ENCODE measurements at places on chromosomes 11 and 22.

DNA sequence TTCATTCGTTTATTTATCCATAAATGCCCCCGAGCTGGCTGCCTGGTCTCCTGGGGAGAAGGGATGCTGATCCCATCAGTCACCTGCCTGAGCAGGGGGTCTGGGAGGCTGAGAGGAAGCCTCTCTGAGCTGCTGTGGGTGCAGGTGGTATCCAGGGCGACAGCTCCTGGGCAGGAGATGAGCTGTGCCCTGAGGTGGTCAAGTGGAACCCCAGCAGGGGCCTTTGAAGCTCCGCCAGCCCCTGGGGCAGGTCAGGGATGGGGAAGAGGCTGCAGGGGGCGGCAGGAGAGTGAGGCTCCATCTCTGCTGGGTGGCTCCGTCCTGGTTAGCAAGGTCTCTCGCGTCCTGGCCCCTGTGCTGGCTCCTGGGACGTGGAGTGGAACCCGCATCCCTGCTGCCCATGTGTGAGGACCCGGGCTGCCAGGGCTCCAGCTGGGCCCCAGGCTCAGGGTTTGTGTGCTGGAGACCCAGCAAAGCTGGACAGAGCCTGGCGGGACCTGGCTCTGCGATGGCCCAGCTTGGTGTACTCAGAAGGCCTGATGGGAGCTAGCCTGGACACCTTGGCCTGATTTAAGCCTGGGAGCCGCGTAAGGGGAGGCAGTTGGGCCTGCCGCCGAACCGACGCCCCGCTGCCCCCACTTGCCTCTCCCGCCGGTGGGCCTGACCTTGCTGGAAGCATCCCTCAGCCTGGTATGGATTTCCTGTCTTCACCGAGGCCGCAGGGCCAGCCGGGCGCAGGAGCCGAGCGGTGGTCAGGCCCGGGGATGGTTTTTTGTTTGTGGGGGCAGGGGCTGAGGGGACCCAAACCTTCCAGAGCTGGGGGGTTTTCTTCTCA, 44.5 kb downstream of the RTN4R start:
- no peak for DNase-seq

- DNase-seq = no peak
Observed at GRCh38 chr11:134388590-134388989, 23.5 kb downstream of the B3GAT1 start.

- DNase-seq = no peak
Observed at GRCh38 chr11:45896422-45896984, 10.6 kb downstream of the FREY1 start.

DNA sequence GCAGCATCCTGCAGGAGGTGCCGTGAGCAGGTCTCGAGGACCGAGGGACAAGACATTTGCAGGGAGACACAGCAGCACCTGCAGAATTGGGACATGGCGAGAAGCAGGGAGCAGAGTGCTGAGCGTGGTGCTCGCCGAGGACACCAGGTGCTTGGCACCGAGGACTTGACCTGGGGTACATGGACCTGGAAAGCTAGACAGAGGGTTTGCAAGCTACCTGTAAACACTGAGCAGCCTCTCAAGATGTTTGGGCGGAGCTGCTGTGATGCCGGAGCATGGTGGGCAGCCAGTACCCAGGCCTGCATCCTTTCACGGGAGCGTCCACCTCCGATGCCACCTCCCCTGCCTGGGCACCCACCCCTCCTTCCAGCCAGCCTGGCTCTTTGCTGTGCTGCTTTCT, 773.2 kb downstream of the TBC1D22A start:
- no peak for DNase-seq

DNA sequence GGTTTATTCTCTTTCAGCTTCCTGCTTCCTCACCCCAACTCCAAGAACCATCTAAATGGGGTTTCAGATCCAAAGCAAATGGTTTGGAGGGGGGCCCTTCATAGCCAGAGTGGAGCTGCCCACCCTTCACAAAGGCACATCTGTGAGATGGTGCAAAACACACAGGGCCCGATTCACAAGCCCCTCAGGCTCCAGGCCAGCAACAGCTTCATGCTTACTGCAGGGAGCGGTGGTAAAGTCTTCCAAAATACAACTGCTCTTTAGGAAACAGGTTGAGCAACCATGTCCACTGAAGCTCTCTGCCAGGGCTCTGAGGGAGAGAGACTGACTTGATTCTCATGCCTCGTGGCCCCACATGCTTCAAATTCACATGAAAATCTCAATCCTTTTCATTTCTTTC, 213.0 kb upstream of the NARS2 start:
- no peak for DNase-seq

DNA sequence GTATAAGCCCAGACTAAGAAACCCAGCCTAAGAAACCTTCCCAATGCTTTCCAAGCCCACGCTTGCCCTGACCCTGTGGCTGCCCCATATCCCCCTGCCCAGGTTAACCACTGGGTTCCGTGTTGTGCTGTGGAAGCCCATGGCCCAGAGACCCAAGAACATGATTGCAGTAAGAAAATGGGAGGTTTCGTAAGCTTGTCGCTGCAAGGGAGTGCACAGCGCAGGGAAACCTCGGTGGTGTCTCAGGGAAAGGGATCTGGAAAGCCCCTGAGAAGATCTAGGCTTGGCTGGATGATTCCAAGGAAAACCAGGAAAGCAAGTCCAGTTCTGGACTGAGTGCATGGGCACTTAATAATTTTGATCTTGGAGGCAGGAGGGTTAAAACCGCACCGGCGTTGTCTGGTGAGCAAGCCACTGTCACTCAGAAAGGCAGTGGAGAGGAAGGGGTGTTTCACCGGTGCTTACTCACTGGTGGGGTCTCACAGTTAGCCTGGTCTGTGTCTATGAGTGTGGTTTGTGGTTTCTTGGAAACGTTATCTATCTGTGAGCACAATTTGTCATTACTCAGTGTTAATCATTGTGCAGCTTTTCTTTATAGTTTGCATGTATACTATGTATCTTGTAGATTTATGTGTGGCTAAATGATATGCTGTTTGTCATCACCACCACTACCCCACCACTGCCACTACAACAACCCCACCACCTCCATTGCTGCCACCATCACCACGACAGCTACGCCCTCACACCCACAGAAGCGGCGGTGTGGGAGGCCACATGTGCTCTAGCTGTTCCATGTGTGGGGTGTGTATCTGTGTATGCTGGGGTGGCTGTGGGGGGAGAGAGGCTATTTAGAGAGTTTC, 53.3 kb upstream of the PRDM11 start:
- DNase-seq = no peak

DNA sequence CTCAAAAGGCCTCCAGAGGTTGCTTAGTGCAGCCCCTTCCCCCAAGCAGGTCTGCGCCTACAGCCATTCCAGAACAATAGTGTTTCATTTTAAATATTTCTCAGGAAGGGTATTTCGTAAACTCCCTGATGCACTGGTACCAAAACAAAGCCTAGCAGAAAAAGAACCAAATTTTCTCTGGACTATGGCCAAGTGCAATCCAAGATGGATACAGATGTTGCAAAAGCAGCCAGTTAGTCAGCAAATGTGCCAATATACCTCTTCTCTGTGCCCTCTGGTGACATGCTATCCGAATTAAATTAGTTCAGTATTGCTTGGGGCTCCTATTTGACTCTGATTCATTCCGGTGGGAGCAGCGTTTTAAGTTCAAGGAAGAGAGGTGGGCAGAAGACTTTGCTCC, 247.8 kb downstream of the NTM start:
- DNase-seq = no peak

DNA sequence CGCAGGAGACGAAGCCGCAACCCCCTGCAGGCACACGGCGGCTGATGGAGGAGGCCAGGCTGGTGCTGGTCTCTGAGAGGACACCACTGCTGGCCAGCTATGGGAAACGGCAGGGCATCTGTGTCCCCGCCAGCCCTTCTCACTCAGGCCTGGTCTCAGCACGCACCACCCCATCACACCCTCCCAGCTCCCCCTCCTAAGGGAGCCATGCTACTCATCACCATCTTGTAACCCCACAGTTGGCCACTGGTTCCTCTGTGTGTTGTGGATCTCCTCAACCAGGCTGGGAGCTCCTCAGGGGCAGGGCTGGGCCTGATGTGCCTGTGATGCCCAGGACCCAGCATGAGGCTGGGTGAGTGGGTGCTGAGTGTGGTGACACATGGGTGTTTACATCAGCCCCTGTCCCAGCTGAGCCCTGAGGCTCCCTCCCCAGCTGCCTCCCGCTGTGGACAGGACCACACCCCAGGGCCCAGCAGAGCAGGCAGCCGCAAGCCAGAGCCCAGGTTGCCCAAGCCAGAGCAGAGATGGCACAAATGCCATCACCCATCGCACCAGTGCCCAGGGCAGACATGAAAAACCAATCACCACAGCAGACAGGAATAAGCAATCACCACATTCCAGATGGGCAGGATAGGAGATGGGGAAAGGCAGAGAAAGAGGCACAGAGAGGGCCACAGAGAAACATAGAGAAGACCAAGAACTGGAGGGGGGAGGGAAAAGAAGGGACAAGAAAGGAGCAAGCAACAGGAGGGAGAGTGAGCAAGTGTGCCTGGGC, 8.2 kb downstream of the ARVCF start:
- DNase-seq = no peak

DNA sequence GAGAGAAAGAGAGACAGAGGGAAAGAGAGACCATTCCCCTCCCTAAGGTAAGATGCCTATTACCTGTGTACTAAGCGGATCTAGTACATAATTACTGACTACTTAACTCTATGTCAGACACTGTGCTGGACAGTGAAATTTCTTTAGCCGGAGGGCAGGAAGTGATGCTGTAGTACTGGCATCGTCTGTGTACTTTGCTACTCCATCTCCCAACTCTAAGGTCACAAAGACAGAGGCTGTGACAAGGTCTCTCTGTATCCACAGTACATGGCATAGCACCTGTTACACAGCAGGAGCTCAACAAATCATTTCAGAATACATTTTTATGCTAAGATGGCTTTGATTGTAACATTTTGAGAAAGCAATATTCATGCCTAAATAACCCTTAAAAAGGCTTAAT, 9.0 kb downstream of the BLID start:
- no peak for DNase-seq

- no peak for DNase-seq
Observed at GRCh38 chr11:64864473-64865285, 13.7 kb downstream of the EHD1 start.

DNA sequence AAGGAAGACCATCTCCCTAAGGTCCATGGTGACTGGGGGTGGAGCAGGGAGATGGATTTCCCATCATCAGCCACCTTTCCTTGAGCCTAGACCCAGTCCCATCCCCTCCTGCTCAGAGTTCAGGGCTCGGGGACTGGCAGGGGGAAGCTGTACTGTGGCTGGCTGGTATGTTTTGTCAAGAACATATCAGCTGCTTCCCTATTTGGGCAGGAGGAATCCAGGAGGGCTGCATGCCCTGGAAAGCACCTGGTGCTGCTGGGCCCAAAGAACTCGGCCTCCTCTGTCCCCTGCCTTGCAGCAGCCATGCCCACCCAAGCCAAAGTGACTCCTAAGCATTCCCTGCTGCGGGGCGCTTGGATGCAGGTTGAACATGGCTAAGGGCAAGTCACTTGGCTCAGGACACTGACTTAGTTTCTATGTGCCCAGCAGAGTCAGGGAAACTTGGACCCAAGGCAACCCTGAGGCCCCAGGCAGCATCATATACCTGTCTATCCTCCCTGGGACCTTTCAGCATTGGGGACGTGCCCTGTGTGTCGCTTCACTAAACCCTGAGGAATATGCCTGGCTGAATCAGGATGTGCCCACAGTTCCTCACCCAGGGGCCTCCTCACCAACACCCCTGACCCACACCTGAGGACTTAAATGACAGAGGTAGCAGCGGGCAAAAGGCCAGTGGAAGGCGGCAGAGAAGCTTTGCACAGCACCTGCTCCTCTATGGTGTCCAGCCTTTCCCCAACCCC, 43.1 kb downstream of the BUD13 start:
- no peak for DNase-seq

GRCh38 chr11:35586222-35586621, 32.0 kb upstream of the FJX1 start:
- no peak for DNase-seq

DNA sequence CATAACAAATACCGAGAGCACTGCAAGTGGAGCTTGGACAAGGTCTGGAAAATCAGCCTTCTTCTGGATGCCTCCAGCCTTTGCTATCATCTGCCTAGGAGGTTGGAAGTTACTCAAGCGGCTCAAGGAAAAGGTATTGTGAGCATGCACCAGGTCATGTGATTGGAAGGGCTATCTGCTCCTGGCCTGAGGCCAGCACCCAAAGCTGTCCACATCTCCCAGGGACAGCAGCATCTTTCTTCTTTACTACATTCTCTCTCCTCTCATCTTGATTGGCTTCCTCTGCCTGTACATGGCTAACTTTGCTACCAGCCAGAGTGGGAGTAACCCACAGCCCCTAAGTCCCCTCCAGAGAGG, 44.2 kb upstream of the AMPD3 start:
- no peak for DNase-seq

- DNase-seq = no peak
Observed at GRCh38 chr22:37012262-37012904, 6.9 kb downstream of the TST start.

- DNase-seq = no peak
Observed at GRCh38 chr11:129440028-129440713, 64.5 kb downstream of the BARX2 start.

DNA sequence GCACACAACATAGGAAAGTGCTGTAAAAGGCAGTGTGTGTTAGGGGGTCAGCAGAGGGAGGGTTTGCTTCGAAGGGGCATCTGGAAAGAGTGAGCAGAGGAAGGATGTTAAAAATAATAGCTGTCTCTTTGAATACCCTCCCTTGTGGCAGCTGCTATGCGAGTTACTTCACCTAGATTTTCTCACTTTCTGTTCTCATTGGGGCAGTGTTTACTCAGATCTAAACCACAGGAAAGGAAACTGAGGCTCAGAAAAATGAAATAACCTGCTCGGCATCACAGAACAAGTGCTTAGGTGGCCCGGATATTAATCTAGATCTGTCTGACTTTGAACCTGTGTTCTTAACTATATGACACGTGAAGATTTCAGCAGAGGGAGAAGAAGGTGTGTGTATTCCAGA, 125.3 kb downstream of the C11orf91 start:
- no peak for DNase-seq

DNA sequence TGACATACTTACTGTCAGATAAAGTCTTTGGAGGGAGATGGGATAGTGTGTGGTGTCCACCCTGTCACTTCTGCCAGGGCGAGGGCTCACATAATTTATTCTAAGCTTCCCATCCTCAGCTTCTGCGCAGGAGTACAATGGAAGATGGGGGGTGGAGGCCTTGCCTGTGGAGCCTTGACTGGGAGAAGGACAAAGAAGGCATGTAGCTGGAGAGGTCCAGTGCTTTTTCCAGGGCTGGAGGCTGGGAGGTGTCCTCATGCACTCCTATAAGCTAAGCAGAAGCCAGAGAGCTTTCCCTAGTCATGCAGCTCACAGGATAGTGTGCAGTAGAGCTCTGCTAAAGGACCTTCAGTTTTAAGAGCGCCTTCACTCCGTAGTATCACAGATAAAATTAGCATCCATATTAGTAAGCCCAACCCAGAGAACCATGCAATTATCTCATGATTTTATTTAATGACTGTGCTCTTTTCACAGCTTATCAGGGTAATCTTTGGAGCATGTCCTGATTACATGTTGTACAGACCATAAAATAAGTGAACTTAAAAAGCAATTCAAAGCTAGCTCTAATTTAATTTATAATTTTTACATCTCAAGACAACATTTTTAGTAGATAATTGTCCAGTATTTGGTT, 148.3 kb downstream of the TEAD1 start:
- DNase-seq = no peak

DNA sequence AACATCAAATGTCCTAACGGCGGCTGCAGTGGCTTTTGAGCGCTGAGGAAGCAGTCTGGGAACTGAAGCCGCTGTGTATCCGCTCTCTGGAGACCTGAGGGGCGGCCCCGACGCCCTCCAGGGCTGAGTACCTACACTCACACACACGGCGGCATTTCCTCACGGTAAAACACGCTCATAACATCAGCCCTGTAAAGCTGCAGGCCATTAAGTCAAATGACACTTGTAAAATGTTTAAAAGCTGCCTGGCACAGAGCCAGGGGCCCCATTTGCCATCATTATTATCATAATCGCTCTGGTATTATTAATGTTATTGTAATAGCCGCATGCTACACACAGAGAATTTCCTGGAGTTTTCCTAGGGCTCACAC, 5.1 kb downstream of the CARS1 start:
- no peak for DNase-seq
